AG09309 (cell line): ENCODE measurements at places on chromosomes 3 and 15.

GRCh38 chr3:141012571-141012970 lies 38.6 kb upstream of the SPSB4 start:
- DNase-seq: no peak

DNA sequence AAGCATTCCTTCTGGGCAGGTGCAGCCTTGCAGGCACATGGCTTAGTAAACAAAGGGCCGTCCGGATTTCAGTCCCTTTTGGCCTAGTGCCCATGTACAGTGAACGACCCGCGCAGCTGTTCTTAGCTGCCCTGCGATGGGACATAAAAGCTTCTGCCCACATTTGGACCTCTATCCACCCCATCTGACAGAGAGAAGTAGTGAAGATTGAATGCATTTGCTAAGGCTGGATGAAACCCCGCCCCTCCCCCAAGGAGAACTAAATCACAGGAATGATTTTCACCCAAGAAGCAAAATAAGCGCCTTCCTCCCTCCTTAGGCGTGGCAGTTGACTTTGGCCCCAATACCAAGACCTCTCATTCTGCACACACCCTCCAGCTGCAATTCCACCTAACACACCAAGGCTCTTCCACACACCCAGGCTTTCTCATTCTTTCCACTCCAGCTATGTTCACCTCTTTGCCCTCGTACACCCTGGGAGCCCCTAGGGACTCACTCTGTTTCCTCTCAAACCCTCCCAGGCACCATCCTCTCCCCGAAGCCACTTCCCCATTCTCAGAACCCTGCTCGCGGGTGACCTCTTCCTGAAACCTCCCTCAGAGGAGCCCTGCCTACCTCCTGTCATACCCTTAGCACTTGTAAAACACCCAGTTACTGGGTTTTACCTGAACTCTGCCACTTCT lies 14.1 kb upstream of the HRH1 start:
- no peak for DNase-seq

- no peak for DNase-seq
These were observed 431.0 kb downstream of the EPHB1 start for GRCh38 chr3:135226057-135226456.

GRCh38 chr3:141526709-141527108 lies 39.9 kb downstream of the RASA2 start:
- DNase-seq: no peak

GRCh38 chr15:61159901-61160300 lies 69.2 kb downstream of the RORA start:
- no peak for DNase-seq

GRCh38 chr3:183161552-183162336 lies 790 bp downstream of the LAMP3 start:
- no peak for DNase-seq

DNA sequence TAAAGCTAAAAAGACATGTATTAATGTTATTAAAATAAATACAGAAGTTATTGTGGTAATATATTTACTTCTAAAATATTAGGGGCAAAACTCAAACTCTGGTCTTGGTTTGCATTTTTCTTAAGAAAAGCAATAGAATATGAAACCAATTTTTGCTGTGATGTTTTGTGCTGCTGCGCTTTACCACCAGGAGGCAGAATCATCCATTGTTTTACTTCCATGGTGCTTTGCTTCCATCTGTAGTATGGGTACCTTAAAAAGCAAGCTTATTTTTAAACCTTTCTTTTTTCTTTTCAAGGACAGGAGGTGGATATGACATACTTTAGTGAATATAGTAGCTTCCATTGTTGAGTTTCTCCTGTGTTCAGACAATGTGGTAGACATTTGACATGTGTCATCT lies 46.6 kb upstream of the MRPL3 start:
- no peak for DNase-seq

DNA sequence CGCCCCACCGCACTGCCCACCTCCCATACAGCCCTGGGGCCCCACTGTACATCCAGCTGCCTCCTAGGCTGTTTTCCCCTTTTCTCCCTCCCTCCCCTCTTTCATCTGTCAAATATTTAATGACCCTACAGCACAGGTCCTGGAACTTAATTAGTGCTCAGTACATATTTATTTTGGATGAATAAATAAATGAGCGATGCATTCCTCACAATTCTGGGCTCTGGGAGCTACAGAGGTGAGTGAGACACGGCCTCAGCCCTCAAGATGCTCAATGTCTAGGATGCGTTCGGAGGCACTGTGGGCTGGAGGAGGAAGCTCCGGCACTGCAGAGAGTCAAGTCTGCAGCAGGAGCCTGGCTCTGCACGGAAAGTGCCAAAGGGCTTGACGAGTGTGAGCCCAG lies 175.0 kb downstream of the FAM43A start:
- no peak for DNase-seq

DNA sequence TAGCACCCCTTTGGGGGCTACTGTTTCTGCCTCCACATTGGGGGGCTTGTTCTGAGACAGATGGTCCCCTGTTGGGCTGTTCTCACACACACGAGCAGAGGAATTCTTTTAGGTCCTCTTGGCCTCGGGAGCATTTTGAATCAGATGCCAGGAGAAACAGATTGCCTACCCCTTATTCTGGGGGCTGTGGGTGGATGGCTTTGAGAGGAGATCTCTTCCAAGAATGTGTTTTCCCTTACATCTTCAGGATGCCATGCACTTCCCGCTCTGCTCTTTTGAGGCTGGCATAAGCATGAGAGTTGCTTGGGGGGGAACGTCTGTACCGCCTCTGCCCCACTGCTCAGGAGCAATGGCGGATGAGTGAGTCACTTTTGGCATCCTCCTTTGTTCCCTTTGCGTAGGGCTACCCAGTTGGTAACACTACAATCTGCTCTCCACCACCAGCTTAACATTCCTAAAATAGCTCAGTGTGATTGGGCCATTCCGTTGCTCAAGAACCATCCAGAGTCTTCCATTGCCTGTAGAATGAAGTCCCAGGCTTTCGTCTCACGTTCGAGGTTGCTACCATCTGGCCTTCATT lies 154.4 kb downstream of the RPLP1 start:
- peak; percentile 54 for DNase-seq

- DNase-seq: no peak
These were observed 284.7 kb downstream of the ERC2 start for GRCh38 chr3:56183529-56183928.

- DNase-seq: no peak
These were observed 87.3 kb upstream of the PRR23C start for GRCh38 chr3:139131951-139132350.

DNA sequence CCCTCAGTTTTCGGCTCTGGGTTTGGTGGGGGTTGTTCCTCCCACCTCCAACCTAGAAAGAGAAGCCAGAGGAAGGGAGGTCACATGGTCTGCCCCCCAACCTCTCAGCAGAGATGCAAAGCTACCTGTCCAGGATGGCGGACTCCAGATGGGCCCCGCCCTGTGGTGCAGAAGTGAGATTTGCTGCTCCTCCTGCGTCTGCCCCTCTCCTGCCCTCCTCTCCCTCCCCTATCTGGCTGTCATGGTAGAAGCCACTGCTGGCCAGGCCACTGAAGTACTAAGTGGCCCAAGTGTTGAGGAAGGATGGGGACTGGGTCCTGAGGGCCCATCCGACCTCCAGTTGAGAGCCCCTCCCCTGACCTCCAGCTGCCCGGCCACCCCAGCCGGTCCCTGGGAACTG lies 2.1 kb upstream of the SEMA3B start:
- no peak for DNase-seq

GRCh38 chr3:119702530-119703527 lies at the start of gene CFAP91:
Gene CFAP91 (plus strand): TSS chr3:119703022. CDS start chr3:119703099, 77 bp downstream.
- peak; percentile 32 for DNase-seq

DNA sequence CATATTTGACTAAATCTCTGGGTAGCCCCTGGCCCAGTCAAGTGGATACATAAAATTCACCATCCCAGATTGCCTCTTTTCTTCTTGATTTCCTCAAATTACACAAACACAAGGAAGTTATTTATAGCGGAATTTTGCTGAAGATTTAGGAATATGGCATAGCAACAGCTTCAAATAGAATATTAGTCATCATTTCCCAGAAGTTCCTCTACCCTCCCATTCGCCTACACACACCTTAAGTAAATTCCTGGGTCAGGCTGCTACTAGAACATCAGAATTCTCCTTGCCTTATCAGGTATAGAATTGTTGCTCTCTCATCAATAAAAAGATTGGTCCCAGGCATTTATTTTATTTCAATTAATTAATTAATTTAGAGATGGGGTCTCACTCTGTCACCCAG lies 31.6 kb downstream of the MESD start:
- DNase-seq: no peak

GRCh38 chr3:87227835-87228144 lies 681 bp downstream of the CHMP2B start:
- no peak for DNase-seq

DNA sequence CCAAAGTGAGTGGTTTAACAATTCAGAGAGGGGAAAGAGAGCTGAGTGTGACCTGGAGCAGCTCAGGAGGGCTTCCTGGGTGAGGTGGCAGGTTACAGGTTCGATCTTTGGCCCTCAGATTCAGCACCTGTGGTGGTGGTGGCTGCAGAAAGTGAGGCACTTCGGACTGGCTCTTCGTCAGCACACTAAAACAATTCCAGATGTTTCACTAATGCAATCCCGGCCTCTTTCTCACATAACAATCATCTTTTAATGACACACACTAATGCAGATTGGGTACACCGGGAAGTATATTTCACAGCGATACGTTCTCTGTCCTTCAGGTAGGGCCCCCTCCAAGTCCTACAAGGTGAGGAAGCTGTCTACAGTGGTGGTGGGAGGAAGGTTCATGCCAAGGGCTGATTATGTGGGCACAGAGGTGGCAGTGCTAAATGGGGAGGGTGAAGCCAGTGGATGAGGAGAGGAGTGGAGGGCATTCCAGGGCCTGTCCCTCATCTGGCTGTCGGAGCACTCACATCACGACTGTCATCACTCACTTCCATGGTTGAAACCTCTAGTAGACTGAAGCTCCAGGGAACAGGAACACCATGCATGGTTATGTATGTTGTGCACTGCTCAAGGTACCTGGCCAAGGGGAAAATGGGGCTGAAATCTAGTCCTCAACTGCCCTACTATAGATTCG lies 171.1 kb downstream of the RAB11A start:
- DNase-seq: no peak

DNA sequence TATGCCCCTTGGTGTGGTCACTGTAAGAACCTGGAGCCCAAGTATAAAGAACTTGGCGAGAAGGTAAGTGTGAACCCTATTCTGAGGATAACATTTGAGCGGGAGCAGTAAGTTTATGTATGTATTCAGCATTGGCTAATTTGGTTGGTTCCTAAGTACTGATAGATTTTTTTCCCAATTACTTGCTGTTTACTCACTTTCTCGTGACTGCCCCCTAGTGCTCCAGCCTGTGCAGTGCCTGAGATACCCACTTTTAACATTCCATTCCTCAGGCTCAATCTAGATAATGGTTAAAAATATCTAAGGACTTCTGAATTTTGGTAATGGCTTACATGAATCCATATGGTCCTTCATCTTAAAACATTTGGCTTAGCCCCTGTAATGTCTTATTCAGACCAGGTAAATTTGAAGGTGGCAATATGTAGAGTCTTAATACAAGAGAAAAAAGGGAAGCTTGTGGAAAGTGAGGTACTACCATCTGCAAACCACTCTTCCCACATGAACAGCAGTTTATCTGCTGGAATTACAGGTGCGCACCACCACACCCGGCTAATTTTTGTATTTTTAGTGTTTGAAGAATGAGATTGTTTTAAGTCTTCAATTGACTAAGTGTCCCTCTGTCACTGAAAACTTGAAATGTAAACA lies 7.1 kb downstream of the ELL3 start:
- no peak for DNase-seq

- DNase-seq: no peak
These were observed 107.3 kb upstream of the PRR20G start for GRCh38 chr3:127394984-127395662.

GRCh38 chr3:42441791-42442190 lies 31.4 kb upstream of the LYZL4 start:
- DNase-seq: no peak

DNA sequence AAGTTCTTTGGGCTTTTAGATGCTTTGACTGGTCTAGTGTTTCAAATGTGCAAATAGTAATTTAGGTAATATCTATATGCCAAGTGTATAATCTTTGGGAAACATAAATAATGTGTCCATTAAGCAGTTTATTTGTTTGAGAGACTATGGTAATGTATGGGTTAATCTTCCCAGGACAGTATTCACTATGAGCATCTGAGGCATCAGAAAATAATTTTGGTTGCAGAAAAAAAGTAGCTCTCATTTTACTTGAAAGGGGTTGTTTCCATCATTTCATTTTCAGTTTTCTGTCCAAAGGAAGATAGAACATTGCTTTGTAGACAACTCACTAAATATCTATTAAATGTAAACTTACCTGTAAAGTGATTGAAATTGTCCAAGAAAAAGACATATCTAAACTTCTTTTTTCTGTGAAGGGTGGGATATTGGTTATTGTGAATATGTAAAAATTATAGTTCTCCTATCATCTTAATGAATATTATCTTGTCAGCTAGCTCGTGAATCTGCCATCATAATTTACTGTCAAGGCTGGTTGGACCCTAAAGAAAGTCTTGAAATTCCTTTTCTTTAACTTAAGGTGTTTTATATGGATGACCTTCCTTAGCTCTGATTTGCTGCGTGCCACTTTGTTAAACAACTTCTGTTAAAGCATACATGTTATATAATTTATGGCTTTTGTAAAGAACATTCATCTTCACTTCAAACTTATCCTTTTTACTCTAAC lies 108.8 kb downstream of the EPHA3 start:
- no peak for DNase-seq

- DNase-seq: no peak
These were observed 404.1 kb upstream of the ATP11B start for GRCh38 chr3:182389071-182389815.

DNA sequence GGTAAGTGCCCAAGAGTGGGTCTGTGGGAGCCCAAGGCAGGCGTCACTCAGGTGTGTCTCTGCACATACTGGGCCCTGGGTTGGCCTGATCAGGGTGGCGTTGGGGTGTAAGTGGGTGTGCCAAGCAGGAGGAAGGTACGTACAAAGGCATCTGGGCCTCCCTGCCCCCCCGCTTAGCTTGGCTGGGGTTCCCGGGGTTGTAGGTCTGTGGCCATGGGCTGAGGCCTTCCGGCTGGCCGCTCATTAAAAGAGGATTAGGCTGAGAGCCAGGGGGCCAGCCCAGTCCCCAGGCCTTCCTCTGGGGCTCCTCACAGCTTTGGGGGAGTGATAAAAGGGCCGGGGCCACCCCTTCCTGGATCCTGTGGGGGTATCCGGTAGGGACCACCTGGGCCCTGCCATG lies 13.3 kb downstream of the SEMA3F start:
- no peak for DNase-seq
